Tibial artery (tissue), 4 donors: ENCODE measurements at places on chromosomes 7 and 10.

- no peak for DNase-seq
These were observed 76.7 kb upstream of the SAMD8 start for GRCh38 chr10:75034714-75035258.

- DNase-seq: no peak
These were observed 4.0 kb upstream of the TMEM106B start for GRCh38 chr7:12207046-12207445.

DNA sequence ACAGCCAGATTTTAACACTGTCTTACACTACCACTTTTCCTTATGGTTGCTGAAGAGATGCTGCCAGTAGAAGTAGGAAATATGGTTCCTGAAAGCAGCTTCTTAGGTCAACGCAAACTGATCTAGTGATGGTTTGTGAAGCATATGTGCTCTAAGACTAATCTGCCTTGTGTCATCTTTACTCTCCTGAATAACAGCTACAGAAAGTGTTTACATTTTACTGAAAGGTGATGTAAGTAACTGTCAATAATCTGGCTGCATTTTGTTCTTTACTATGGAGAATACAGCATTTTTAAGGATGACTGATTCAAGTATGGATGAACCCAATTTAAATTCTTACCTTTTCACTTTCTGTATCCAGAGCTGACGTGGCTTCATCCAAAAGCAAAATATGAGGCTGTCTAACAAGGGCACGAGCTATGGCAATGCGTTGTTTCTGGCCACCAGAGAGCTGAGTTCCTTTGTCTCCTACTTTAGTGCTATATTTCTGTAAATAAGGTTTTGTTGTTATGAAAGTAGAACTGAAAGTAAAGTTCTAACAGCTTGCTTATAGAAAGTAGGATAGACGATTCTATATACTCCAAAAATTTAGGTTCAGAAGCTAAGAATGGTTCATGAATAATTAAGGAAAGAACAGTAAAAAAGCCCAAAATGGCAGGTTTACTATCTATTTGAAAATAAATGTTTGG, 30.2 kb upstream of the ABCB4 start:
- DNase-seq: no peak

- DNase-seq: no peak
These were observed 494.0 kb downstream of the TNS3 start for GRCh38 chr7:47087866-47088265.

DNA sequence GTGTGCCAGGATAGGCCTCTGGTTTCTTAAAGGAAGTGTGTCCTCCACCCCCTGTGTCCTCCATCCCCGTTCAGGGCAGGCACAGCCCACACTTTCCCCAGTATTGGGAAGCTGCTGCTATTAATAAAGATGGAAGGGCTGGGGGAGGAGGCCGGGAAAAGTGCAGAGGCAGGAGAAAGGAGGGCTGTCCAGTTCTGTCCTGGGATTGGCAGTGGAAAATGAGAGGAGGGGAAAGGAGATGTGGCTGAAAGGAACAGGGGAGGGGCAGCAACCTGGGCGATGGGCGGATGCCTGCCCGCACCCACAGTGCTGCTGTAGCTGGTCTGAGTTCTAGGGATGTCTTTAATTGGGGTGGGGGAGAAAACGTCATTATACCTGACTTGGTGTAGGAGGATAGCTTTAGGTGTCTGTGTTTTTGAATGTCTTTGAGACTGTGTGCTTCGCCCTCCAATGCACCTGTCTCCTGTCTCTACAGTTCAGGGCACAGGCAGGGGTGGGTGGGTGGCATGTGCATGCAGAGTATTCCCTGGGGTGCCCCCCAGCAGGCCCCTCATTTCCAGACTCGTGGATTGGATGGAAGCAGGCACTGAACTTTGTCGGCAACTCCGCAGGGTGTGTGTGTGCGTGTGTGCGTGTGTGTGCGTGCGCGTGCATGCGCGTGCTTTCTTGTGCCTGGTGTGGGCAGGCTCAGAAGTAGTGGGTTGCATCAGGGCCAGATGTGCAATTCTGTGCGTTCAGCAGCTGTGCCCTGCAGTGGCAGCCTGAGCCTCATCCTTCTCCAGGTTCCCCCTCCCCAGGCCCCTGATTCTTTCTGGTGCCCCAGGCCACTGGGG, 2.5 kb downstream of the TRIM8 start:
- peak; percentile 58 for DNase-seq

DNA sequence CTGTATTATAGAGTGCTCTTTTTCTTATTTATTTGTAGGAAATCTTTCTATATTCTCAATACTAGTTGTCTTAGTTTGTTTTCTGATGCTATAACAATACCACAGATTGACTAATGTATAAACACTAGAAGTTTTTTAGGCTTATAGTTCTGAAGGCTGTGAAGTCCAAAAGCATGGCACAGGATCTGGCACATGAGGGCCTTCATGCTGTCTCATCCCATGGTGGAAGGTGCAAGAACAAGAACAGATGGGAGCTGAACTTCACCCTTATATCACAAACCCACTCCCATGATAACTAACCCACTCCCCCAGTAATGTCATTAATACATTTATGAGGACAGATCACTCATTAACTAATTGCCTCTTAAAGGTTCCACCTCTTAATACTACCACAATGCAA, 109.7 kb downstream of the AVL9 start:
- DNase-seq: no peak

- no peak for DNase-seq
These were observed 22.3 kb upstream of the SFMBT2 start for GRCh38 chr10:7432884-7433726.

DNA sequence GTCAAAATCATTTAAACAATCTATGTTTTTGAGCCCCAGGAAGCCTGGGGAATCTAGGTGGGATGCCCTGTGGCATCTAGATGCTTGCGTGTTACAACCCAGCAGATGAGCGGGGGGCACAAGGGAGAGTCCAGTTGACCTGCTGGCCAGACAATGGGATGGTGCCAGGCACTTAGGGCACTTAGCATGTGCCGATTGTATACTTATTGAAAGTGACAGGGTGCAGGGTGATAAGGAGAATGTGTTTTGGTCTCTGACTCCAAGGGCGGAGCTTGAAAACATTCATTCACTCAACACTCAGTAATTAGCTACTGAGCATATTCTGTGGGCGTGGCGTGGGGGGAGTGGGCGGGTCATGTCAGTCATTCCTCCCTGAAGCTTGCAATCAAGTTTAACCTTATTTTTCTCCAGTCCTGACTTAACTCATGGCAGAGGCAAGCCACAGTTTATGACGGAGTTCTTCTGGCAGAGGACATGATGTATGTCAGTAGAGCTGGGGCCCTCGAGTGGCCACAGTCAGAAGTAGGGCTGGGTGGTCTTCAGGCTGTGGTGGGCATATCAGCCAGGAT, 115.1 kb downstream of the PRKCQ start:
- DNase-seq: no peak

DNA sequence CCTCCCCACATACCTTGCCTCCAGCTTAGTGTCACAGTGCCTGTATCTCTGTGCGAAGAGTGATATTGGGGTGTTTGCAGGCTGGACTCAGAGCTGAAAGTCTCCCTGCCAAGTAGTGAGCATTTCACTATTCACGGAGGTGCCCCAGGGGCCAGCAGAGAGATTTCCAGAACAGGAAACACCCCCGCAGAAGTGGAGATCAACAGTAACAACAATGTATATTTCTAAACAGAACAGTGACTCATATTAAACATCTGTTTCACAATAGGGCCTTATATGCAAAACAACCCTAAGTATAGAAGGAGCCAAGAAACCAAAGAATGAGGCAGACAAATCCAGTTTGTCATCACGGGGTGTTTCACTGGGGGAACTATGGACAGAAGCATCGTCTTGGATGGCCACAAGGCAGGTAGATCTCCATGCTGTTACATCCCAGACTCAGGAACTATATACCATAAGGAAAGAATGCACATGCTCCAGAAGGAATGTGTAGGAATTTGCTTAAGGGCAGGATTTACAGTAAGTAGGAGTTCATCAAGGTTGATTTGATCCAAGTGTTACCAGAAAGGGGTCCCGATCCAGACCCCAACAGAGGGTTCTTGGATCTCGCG, 29.3 kb upstream of the CCL24 start:
- DNase-seq: peak; percentile 44

- DNase-seq: no peak
These were observed 60.4 kb downstream of the SORCS1 start for GRCh38 chr10:107104026-107104652.

DNA sequence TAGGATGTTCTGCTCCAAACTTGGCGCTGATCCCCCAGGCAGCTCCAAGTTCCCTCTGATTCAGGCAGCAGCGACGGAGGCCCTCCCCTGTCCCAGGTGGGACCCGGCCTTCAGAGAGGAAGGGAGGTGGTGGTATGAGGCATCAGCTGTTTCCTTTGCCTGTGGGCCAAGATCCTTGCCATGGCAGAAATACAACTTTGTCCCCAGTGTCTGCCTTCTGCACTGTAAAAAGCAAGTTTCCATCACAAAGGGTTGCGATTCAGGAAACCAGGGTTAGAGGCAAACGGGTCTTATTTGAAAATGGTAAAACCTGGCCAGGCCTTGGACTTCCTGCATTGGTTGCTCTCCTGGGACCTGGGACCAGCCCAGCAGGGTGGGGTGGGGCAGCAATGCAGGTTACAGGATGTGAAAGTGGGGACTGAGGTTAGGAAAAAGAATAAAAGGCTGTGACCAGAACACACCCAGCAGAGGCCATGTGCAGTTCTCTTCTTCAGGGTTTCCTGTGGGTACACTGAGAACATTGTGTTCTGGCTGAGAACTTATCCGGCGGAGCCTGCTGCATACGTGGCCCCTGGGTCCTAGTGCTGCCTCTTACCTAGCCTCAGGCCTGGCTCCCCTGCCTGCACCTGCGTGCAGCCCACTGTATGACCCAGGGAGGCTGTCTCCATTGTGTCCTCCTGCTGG, 25.1 kb upstream of the DDIT4 start:
- DNase-seq: peak; percentile 93

GRCh38 chr10:27626890-27627289, 118.7 kb downstream of the MKX start:
- peak; percentile 41 for DNase-seq

- DNase-seq: no peak
These were observed 354.6 kb downstream of the PHF14 start for GRCh38 chr7:11328309-11328708.

DNA sequence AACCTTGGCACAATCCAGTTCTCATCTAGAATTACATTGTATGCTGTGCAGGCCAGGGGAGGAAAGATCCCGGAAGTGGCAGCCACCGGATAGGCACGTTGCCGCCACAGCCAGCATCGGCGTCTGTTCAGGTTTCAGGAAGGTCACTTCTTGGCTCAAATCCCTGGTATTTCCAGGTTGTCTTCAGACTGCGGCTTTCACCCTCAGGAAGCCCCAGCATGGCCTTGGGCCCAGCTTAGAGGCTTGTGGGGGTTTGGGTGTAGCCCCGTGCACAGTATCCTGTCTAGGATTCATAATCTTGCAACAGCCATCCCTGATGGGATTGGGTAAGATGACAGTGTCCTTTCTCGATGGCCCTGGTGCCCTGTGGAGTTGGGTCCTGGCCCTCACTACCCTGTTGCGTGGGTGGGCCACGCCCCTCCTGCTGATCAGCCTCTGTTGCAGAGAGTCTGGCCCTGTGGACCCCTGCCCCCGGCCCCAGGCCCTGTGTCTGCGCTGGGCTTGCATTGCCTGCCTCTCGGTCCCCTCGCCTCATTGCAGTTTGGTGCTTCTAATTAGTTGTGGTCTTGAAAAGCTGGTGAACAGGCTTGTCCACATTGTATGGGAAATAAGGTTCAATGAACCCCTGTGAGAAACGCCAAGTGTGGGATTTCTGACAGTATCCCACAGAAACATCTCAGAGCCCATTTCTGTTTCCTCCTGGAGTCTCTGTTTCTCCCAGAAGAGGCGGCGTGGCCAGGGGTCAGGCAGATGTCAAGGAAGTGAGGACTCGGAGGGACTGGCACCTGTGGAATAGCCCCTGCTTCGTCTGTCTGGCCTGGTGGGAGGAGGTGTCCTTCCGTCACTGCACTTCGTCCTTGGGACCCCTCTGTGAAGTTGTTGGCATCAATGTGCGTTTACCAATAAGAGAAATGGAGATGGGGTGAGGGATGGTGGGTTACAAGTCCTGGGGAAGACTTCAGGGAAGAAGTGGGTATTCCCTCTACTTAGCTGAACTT, 77.5 kb downstream of the MGMT start:
- DNase-seq: no peak

GRCh38 chr7:123823898-123824753, 20.8 kb upstream of the HYAL4 start:
- DNase-seq: no peak
